ENCODE measurements at places on chromosomes 1 and 21.

DNA sequence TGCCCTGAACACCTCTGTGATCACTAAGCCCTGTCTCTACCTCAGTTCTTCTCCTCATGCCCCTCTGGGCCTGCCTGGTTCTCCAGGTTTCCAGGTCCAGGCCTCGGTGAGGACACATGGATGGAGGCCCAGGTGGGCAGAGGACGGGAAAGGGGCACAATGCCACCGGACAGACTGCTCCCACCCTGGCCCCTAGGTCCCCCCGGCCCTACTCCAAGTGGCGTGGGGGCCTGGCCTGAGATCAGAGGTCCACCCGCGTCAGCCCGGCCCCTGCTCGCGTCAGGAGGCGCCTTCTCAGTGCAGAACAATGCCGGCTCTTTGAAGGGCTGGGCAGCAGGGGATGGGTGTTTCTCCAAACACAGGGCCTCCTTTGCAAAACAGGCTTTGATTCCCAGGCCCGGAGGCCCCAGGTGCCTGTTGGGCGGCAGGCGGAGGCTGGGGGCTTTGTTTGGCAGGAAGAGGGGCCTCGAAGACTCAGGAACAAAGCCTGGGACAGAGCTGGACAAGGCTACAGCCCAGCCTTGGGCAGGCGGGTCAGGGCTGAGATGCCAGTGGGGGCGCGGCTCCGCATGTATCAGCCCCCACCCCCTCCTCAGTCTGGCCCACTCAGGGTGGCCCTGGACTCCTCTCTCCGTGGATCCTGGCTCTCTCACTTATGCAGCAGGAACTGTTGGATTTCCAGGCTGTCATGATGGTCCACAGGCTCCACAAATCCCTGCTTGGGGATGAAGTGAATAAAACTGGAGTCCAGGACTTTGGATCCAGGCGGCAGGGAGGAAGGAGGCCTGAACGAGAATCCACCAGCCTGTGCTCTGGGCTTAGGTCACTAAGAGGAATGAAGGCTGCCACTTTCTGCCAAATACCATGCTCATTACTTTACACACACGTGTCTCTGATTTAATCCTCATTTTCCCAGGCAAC, 77.4 kb upstream of the SLC2A1 start:
- no peak for DNase-seq

- DNase-seq = no peak
Measured at GRCh38 chr1:17527036-17527914, 12.2 kb upstream of the ARHGEF10L start.

- no peak for DNase-seq
Measured at GRCh38 chr1:93738926-93739325, 57.3 kb upstream of the BCAR3 start.

- DNase-seq = no peak
Measured at GRCh38 chr1:201034671-201035070, 11.2 kb upstream of the KIF21B start.

GRCh38 chr1:175597205-175597604, 146.2 kb downstream of the TNR start:
- DNase-seq = no peak

- no peak for DNase-seq
Measured at GRCh38 chr1:228347181-228347580, 59.5 kb downstream of the TRIM11 start.

GRCh38 chr1:38029081-38029681, 16.6 kb downstream of the UTP11 start:
- no peak for DNase-seq

DNA sequence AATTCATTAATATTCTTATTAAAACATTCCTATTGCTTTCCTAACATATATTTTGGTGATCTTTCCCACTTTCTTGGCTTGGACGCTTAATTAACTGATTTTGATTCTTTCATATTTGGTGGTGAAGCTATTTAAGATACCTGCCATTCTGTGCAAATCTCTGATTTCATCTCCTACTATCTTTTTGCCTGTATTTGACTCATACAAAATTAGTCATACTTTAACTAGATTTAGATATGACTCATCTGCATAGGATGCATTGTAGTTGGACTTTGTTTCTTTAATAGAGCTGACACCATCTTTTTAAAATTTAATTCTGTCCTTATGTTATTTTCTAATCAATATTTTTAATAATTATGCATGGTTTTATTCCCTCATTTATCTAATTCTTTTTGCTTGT, 93.8 kb upstream of the PLPPR4 start:
- DNase-seq = no peak
